ENCODE measurements at places on chromosomes 3 and 15. TPM values are rescaled to one million over a fixed set of nuclear protein-coding genes. Genes with fewer than 3 reads are reported as not detected.

The PRSS50 gene
- total RNA-seq: not detected

- no peak for DNase-seq
Measured at GRCh38 chr15:47718497-47719437, 1.5 kb downstream of the SEMA6D start.

The ADAMTSL3 gene
- total RNA-seq: 1.2 TPM

DNA sequence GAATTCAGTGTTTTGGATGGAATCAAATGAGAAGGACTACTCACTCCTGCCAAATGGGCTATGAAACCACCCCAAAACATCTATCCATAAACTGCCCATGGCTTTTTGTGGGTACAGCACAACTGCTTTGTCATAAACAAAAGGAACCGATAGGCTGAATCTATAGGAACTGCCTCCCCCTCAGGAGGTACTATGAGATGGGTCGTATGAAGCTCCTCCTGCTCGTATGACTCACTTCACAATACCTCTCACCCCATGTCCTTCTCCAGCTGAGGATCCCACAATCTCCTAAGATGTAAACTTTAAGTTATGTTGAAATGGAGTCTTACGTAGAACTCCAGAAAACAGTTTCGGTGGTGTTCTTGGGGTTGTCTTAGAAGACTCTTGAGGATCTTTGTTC lies 129.9 kb upstream of the SAMMSON start:
- peak; percentile 67 for DNase-seq

GRCh38 chr3:59775106-59775505 lies 725.3 kb upstream of the CFAP20DC start:
- no peak for DNase-seq

The CPNE9 gene
- total RNA-seq: not detected

The ANKRD63 gene
- total RNA-seq: not detected

- DNase-seq: peak; percentile 35
Measured at GRCh38 chr3:195129644-195130492, 141.1 kb downstream of the XXYLT1 start.

- no peak for DNase-seq
Measured at GRCh38 chr15:47944637-47945288, 176.0 kb upstream of the SLC24A5 start.

The PPP1R14D gene
- total RNA-seq: not detected

DNA sequence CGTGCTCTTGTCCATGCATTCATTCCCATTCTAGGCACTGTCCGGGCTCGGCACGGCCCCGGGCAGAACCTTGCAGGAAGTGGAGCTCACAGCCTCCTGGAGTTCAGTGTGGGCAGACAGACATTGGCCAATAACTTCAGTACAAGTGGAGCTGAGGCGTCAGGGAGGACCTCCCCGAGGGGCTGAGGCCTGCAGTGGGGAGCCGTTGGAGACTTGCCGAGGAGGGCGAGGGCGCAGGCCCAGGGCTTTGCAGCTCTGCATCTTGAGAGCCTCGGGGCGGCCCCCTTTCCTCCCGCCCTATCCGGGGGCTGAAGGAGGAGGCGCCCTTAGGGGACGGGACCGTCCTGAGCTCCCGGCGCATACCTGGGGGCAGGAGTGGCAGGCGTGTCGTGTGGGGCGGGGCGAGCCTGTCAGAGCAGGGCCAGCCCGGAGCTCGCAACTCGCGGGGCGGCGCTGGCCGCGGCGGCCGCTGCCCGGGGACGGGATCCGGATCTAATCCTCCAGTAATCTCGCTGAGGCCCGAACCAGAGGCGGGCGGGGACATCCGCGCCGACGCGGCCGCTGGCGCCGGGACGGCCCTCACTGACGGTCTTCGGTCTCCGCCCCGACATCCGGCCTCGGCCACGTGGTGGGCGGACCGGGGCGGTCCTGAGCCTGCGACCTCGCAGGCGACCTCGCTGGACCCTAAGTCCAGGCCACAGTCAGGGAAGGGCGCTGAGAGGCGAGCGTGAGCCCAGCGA lies at the start of gene ACY1:
Gene ACY1 (plus strand): TSS at position 698 of the 740 bp plus-strand sequence. CDS start 530 bp downstream, outside the sequence.
- peak; percentile 87 for DNase-seq

The KBTBD8 gene
- total RNA-seq: 4.3 TPM

The GUCA1C gene
- total RNA-seq: not detected

The SPTSSB gene
- not detected for total RNA-seq

DNA sequence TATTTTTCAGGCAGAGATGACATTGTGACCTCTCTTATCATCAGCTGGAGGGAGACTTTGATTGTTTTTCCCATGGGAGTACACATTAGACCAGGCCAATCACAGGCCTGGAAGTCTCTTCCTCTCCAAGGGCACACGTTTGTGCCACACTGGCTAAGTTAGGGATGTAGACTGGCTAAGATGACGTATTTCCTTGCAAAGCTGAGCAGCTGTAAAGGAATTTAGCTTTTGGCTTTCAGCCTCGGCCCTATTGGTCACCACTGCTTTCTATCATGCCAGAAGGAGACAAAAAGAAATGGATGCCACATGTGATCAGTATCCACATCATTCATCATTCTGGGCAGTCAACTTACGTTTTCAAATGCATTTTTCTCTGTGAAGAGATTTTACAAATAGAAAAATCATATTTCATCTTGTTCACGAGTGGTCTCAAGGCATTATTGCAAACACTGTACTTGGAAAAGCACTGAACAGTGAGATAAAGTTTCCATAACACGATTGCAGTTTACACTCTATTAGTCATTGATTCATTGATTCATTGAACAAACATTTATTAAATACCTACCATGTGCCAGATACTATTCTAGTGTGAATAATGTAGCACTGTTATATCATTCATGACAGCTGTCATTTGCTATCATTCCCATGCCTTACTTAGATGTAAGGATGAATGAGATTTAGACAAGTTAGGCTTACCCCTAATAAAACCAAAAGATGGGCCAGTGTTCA lies 27.0 kb upstream of the RNF7 start:
- DNase-seq: peak; percentile 6

DNA sequence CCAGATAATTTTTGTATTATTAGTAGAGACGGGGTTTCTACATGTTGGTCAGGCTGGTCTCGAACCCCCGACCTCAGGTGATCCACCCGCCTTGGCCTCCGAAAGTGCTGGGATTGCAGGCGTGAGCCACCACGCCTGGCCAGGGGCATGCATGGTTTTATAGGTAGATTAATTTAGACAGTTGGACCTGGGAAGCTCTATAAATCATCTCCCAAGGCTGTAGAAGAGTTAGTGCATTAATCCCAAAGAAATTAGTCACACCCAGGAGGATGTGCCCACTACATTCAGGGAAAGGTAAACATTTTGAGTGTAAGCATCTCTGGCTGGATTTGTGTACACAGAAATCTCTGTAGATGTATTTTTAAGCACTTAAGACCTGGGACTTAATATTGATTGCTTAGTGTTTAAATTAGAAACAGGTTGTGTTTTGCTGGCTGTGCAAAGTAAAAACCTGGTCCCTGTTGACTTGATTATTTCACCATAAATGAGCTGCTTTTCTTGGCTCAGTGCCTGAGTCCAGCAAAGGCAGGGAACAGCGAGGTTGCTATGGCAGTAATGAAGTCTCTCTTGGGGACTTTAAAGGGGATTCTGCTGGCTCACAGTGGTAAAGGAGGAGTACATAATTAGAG lies 19.2 kb downstream of the EXOSC7 start:
- DNase-seq: peak; percentile 70

GRCh38 chr15:91660174-91660649 lies 193.3 kb upstream of the SLCO3A1 start:
- no peak for DNase-seq

DNA sequence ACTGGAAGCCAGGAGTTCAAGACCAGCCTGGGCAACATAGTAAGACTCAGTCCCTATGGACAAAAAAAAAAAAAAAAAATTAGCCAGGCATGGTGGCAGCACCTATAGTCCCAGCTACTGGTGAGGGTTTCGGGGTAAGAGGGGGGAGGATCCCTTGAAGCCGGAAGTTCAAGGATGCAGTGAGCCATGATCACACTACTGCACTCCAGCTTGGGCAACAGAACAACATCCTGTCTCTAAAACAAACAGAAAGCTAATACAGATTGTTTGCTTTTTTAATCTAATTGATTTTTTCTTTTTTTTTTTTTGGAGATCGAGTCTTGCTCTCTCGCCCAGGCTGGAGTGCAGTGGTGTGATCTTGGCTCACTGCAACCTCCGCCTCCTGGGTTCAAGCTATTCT lies 1.6 kb upstream of the IMP3 start:
- DNase-seq: no peak
